ENCODE measurements at places on chromosomes 6 and 20.

- DNase-seq, result no peak
Measured at GRCh38 chr6:80541886-80542285, 435.4 kb downstream of the BCKDHB start.

- no peak for DNase-seq
Measured at GRCh38 chr6:133286765-133287164, 45.6 kb downstream of the EYA4 start.

DNA sequence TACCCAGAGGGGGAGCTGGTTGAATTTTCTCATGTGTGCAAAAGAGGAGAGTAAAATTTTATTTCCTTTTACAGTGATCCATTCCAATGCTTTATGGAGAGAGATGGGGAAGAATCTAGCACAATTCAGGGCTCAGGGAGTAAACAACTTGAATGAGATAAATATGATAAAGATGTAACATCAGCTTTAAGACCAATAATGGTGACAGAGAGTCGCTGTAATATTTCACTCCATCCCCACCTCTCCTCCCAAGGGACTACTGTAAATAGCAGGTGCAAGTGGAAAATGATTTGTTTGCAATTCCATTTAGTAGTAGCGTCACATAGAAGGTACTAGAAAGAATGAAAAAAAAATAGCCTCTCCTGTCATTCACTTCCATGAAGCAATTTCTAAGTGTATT is 4.8 kb downstream of the CRISP3 start:
- no peak for DNase-seq

GRCh38 chr20:36929290-36929689 is 22.2 kb downstream of the SAMHD1 start:
- DNase-seq, result no peak

DNA sequence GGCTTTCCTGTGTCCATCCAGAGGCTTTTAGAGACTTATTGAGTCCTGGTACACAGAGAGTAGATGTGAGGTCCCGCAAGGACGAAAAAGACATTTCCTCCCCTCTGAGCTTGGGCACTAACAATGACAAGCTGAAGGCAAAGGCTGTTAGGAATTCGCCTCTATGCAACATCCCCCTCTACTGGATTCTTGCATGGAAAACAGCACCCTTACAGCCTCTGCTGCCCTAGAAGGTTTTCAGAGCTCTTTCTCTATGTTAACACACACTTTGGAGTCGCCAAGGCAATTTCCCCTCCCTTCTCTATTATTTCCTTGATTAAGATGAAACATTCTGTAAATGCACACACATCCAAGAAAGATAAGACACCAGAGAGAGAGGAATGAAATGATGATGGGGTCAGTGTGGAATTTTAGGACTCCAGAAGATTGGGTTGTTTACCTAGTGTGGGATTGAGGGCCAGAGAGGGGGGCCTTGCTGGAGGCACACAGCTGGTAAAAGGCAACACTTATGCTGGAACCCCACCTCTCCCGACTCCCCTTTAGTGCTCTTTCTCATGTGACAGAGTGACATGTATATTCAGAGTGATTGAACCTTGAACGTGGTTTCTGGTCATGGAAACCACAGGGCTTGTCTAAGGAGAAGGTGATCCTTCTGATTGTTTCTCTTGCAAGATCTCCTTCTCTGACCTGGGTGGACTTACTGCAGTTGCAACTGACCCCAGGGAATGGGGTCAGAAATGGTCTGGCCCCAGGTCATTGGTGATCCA is 300.7 kb downstream of the CLIC5 start:
- no peak for DNase-seq

DNA sequence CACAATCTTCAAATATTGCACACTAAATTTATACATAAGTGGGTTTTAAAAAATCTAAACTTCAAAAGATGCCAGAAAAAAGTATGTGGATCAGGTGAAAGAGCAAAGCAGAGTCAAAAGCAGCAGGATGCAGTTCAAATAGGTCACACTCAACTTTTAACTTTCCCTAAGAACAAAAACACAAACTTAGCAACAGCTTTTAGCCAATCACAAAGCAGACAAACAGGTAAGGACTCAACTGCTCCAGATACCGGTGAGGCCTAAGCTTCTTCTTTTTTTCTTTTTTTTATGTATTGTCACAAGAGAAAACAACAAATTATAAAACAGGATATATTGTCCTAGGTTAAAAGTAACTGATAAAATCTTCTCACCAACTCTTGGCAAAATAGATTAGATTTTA is 74.7 kb downstream of the SESN1 start:
- no peak for DNase-seq

DNA sequence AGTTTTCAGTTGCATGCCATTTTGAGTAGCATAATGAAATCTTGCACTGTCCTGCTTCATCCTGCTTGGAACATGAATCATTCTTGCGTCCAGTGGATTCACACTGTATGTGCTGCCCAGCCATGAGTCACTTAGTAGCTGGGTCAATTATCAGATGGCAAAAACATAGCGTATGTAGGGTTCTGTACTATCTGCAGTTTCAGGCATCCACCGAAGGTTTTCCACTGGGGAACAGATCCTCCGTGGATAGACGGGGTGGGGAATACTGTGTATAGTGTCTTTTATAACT is 61.4 kb downstream of the IL22RA2 start:
- no peak for DNase-seq

GRCh38 chr20:48348022-48348421 is 479.8 kb downstream of the PREX1 start:
- DNase-seq, result no peak

DNA sequence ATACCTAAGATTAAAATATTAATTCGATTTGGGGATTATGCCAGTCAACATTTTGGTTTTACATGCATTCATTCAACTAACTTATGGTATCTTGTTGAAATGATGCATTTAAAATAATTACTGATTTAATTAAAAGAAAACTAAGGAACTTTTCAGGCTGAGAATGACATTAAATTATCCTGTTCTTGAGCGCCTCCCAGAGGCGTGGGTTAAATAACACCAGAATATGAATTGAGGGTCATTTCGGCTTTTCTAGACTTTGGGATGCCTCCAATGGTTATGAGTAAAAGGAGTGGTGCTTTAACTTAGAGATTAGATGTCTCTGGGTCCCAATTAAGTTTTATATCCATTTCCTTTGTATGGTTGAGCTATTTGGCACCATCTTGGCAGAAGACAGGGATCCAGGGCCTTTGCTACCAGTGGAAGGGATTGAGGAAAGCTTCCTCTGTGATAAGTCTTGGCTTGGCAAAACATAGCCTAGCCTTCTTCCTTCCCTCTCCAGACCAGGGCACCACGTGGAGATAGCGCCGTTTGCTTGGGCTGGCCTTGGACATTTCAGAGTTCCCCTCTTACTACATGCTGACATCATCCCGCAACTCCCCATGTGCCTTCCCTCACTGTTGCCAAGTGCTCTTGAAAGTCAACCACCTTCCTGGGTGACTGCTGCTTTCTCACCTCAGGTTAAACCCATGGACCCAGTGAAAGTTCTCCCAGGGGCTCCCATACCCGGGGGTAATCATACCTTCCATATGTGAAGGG is 28.7 kb downstream of the GNAS start:
- DNase-seq, result no peak

- no peak for DNase-seq
Measured at GRCh38 chr6:154538640-154539191, 28.2 kb upstream of the CNKSR3 start.

GRCh38 chr6:30768634-30769087 is 24.3 kb upstream of the IER3 start:
- no peak for DNase-seq

- no peak for DNase-seq
Measured at GRCh38 chr20:20593447-20594170, 118.8 kb downstream of the RALGAPA2 start.

DNA sequence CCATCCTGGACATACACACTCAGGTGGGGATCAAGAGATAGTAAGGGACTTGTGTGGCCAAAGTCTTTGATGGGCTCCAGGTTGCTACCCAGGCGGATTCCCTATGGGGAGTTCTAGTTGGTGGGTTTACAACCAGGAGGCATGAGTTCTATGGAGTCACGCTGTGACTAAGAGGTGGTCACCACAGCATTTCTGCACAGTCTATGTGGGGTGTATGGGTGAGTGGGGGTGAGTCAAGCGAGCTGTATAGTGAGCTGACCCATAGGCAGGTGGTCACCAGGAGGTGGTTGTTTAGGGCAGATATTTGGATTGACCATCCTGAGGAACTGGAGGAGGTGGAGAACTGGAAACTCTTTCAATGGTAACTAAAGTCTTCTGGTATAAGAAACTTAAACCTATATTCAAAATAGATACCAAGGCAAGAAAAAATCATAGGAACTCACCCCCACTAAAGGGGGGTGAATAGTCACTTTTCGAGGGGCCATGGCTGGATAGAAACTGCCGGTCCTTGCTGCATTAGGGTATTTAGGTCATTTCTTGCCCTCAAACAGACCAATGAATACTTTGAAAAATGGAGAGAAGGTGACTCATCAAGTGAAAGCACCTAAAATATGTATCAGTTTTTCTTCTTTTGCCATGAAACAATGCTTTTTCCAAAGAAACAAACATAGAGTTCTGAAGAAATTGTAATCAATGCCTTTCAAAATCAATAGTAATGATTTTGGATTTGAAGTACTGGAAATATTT is 84.3 kb upstream of the NRN1 start:
- no peak for DNase-seq

DNA sequence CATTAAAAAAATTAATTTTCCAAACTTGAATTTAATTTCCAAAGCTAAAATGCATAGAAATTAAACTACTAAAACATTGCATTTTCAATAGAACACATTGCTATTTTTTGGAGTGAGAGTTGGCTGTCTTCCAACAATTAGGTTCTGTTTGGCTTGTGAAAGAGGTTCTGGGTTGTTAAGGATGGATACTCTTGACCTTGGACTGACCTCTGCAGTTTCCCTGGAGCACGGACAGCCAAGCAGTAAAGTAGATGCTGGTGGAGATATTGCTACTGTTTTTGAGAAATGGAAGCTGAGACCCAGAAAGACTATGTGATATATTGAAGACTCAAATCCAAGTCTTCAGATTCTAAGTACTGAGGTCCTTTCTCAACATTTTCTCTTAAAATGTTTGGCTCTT is 95.9 kb upstream of the CHD6 start:
- no peak for DNase-seq

GRCh38 chr20:51505566-51505965 is 37.0 kb downstream of the NFATC2 start:
- DNase-seq, result no peak

- no peak for DNase-seq
Measured at GRCh38 chr20:53738039-53738944, 144.7 kb upstream of the ZNF217 start.

DNA sequence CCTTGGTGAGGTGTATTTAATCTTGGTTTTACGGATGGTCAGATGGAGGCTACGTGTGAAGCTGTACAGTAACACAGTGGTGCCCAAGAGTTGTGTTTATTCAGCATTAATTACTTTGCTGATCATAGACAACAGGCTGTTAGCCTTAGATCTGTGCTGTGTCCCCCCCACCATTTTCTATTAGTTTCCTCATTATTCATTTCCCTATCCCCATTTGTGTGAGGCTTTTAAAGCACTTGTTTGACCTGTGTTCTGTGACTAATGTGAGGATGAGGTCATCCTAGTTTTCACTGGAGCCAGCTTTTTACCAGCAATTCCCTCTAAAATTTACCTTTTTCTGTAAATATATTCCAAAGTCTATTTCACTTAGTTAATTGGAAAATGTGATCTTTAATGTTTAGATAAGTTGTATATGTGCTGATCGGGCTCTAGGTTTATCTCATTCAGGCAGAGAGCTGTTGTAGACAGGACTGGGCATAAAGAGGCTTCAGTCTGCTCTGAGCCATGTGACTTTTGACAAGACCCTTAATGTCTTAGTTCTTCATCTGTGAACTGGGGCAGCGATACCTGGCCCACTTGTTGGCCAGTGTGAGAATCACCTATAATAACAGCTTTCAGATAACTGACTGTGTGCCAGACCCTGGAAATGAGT is 8.4 kb downstream of the MAPRE1 start:
- no peak for DNase-seq

DNA sequence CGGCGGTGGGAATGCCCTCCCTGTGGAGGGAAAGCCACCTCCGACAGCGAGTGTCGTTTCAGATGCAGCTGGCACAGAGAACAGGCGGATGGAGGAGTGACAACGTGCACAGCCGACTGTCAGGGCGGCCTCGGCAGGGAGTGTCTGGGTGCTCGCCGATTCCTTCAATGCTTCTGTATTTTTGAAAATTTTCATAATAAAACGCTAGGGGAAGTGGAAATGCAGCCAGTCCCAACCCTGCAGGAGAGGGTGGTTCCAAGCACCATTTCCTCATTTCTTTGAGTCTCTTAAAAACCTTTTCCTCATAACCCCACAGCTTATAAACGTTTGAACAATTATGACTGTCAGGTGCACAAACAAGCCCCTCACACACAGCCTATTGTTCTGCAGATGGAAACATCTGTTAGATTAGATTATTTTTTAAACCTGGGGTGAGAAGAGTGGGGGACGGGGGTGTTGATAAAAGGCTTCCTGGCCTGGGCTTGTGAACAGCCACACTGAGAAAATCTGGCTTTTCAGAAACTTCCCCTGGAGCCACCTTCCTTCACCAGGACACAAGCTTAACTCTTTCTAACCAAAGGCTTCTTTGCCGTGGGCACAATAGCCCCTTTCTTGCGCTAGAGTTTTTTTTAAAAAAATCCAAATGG is 228.9 kb downstream of the ANKRD60 start:
- DNase-seq, result no peak

DNA sequence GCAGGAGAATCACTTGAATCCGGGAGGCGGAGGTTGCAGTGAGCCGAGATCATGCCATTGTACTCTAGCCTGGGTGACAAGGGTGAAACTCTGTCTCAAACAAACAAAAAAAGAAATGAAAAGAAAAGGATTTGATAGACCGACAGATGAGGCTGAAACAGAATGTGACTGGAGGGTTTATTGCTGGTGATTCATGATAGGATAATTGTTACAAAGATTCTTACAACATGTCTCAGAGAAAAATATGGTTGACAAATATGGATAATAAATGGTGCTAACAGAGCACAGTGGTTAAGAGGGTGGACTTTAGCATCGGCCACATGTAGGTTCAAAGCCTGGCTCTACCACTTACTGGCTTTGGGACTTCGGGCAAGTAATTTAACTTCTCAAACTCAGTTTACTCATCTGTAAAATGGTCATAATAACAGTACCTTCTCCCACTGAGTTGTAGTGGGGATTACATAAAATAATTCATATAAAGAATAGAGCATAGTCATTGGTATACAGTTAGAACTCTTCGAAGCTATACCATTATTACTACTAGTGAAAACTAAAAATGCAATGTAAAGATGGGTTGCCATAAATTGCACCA is 131.9 kb downstream of the MAP3K7 start:
- DNase-seq, result no peak

DNA sequence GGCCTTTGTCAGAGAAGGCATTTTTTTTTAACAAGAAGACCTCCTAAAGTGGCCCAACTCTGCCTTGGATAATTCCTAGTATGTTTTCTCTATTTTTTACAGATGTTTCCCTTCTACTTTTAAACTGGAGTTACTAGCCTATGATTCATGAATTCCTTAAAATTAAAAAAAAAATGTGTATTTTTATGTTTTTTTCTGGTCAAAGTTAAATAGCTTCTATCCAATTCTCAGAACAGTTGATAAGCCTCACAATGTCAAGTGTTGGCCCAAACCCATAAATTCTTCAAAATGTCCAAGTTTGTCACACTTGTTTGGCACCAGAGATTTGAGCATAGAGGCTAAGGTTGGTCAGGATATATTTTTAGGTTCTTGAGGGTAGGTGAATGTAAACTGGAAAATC is 64.0 kb downstream of the JAG1 start:
- DNase-seq, result no peak

- no peak for DNase-seq
Measured at GRCh38 chr6:100465701-100466409, 1.1 kb upstream of the SIM1 start.

All from GOT3 (cell line).